Substantia nigra (tissue), 51 donors: ENCODE measurements at places on chromosomes 16 and 17.

GRCh38 chr17:5126719-5127488, 11.1 kb downstream of the USP6 start:
- no peak for DNase-seq

- DNase-seq: no peak
Observed at GRCh38 chr17:32426894-32427293, 17.4 kb upstream of the PSMD11 start.

GRCh38 chr17:56633681-56634080, 40.2 kb downstream of the NOG start:
- no peak for DNase-seq

- DNase-seq: no peak
Observed at GRCh38 chr17:46071796-46072195, 72.7 kb downstream of the STH start.

- no peak for DNase-seq
Observed at GRCh38 chr17:44466339-44466738, 36.9 kb downstream of the GPATCH8 start.

DNA sequence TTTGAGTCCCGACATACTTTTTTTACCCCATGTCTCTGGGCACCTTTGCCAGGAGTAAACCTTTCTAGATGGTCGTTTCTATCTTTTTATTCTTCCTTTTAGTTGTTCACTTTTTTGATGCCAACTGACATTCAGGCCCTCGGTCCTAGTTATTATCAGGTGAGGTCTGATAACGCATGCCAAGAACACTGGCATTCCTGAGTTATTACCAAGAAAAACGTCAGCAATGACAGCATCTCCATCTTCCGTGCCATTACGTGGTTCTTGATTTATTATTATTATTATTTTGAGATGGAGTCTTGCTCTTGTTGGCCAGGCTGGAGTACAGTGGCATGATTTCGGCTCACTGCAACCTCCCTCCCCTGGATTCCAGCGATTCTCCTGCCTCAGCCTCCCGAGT, 21.4 kb downstream of the HASPIN start:
- no peak for DNase-seq

DNA sequence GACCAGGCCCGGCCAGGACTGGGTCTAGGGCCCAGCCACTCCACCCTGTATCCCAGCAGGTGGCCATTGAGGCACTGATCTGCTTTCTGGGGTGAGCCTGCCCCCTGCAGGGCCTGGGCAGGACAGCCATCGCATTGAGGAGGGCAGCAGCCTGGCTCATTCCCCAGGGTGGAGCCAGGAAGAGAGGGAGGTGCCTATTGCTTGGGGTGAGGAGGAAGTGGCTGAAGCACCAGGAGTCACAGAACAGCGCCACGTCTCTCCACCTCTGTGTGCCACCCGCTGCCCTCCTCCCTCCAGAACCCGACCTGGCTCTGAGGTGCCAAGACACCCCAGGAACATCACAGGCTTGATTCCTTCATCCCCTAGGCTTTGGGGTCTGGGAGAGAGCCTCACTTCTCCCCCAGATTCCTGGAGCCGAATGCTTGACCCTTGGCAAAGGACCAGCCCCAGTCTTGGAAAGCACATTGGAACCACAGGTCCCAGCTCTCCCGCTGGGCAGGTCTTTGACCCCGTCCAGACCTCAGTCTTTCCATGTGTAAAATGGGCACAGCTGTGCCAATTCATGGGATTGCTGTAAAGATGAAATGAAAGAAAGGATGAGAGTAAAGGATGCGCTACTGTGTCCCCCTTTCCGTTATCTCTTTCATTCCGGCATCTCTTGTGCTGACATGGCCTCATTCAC, 7.2 kb upstream of the KRT36 start:
- DNase-seq: peak; percentile 35

GRCh38 chr16:88358023-88358420, 24.7 kb upstream of the ZNF469 start:
- DNase-seq: no peak

DNA sequence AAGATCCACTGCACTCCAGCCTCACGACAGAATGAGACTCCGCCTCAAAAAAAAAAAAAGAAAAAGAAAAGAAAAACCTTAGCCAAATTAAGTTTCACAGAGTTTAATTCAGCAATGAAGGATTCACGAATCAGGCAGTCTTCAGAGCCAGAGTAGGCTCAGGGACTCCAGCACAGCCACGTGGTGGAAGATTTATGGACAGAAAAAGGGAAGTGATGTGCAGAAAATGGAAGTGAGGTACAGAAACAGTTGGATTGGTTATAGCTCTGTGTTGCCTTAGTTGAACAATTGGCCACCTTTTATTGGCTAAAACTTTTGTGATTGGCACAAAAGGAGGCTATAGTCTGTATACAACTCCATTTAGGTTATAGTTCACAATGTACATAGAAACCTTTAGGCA, 256.6 kb downstream of the HS3ST3B1 start:
- no peak for DNase-seq

GRCh38 chr16:81549547-81550431, 105.2 kb downstream of the CMIP start:
- no peak for DNase-seq

GRCh38 chr16:19841184-19841583, 43.5 kb downstream of the GPRC5B start:
- DNase-seq: no peak

GRCh38 chr17:5619088-5619740, 34.9 kb upstream of the NLRP1 start:
- DNase-seq: no peak
